ENCODE measurements at places on chromosomes 3 and 15.

DNA sequence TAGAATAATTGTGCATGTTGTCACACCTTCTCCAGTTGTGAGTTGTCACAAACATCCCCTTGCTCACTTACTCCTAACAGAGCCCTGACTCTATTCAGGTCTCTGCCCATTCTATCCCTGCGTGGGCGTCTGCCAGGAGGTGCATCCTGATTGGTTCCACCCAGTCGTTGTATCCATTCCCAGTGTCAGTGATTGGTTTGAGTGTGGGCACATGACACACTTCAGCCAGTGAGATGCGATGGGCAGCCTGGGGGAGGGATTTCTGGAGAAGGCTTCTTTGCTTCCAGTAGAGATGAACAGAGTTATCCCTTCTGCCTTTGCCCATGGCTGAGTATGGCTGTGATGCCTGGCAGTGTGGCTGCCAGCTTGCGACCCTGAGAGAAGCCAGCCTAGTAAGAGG lies 18.7 kb downstream of the PXYLP1 start:
- DNase-seq: no peak

DNA sequence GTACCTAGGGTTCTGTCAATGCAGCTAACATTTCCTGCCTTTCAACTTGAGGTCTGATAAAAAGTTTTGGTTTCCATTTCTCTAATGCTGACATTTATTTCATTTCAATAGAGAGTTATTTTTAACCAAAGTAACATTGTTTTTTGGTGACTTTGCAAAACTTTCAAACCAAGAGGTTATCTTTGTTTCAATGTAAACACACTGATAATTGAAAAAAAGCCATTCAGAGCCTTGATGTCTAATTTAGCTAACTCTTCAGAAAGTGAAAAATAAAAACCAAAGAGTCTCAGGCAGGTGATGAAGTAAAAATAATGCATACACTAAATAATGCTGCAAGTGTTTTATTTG lies 9.6 kb upstream of the TIPARP start:
- no peak for DNase-seq

DNA sequence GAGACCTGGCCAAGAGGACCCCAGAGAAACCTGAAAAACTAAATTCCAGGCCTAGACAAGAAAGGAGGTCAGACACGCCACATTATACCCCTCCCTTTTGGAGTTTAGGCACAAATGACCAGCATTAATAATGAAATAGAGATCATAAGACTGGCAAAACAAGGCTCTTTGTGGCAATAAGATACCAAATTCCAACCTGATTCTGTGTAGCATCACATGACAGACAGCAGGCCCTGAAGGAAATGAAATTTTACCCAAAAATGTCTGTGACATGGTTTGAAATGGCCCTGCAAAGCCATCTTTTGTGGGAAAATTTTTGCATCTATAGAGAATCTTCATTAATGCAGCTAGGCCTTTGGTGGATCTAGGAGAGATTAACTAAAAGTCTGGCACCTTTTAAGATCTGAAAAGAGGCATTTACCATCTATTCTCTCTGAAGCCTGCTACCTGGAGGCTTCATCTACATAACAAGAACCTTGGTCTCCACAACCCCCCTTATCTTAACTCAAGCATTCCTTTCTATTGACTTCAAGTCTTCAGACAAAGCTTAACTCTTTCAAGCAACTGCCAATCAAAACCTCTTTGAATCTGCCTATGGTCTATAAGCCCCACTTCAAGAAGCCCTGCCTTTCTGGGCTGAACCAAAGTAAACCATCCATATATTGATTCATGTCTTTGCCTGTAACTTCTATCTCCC lies 8.0 kb downstream of the FAM174B start:
- no peak for DNase-seq

GRCh38 chr3:53513556-53514190 lies 19.3 kb downstream of the CACNA1D start:
- no peak for DNase-seq

GRCh38 chr3:17336291-17336690 lies 406.1 kb downstream of the TBC1D5 start:
- DNase-seq: no peak

GRCh38 chr3:81500039-81500438 lies 261.4 kb downstream of the GBE1 start:
- DNase-seq: no peak

GRCh38 chr15:95035106-95035505 lies 803.7 kb downstream of the MCTP2 start:
- DNase-seq: no peak

- no peak for DNase-seq
Measured at GRCh38 chr15:63999177-63999576, 47.1 kb downstream of the DAPK2 start.

GRCh38 chr3:191982481-191982880 lies 521.5 kb downstream of the PYDC2 start:
- DNase-seq: no peak

Data from stimulated activated CD8-positive, alpha-beta memory T cell treated with anti-CD3 and anti-CD28 coated beads, Interleukin-4, amount 100 ng/mL, for 1 hour (primary cell).